ENCODE measurements at places on chromosomes 13 and 19.

- DNase-seq, result peak; percentile 76
Observed at GRCh38 chr19:38736413-38737280, 7.6 kb downstream of the CAPN12 start.

- DNase-seq, result no peak
Observed at GRCh38 chr13:79711631-79712030, 230.7 kb downstream of the NDFIP2 start.

- no peak for DNase-seq
Observed at GRCh38 chr19:29705706-29706105, 9.4 kb downstream of the C19orf12 start.

- no peak for DNase-seq
Observed at GRCh38 chr19:36528921-36529518, 949 bp upstream of the ZNF260 start.

DNA sequence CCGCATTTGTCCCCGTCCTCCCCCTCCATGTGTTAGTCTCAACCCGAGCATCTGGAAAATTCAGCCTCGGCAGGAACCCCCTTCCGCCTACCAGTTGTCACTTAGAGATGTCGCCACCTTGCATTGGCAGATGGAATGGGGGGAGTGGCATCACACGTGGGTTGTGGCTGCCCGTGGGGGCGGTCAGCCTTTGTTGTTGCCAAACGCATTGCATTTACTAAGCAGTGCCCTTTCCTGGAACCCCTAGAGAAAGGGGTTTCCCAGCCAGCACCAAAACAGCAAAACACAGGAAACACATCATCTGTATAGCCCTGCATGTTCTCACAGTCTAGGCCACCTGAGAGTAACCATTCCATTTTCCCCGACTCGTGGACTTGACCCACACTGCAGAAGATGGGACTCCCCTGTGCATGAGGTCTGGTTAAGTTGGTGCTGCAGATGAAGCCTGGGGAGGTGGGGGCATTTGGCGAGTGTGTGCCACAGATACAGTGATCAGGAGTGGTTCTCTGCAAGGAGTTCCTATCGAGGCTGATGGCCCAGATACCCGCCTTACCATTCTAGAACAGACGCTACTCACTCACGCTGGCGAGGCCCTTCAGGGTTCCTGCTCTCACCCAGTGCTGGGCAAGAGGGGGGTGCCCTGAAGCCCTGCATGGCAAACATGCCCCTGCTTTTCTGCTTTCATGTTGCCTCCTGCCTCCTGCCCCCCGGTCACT lies 38.3 kb downstream of the TMED1 start:
- DNase-seq, result no peak

- no peak for DNase-seq
Observed at GRCh38 chr13:99548448-99548847, 47.2 kb downstream of the TM9SF2 start.

GRCh38 chr13:77740097-77740735 lies 42.7 kb downstream of the SLAIN1 start:
- DNase-seq, result no peak

DNA sequence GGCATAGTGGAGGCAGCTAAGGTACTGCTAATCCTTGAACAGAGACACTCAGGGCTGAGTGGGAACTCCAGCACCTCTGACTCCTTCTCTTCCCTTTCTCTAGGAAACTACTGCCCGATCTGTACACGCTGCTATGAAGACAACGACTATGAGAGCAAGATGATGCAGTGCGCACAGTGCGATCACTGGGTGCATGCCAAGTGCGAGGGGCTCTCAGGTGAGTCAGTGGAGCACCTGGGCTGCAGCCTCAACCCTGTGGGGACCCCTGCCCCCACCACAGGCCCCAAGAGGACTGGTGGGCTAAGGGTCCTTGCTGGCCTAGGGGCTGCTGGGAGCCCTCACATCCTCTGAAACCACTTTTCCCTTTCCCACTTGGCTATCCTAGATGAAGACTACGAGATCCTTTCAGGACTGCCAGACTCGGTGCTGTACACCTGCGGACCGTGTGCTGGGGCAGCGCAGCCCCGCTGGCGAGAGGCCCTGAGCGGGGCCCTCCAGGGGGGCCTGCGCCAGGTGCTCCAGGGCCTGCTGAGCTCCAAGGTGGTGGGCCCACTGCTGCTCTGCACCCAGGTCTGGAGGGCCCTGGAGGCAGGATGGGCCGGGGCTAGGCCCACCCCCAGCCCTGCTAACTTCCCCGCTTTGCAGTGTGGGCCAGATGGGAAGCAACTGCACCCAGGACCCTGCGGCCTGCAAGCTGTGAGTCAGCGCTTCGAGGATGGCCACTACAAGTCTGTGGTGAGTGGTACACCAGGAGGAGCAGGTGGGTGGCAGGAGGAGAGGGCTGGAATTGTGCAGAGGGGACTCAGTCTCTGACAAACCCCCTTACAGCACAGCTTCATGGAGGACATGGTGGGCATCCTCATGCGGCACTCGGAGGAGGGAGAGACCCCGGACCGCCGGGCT lies 9.5 kb downstream of the KMT2B start:
- no peak for DNase-seq

- DNase-seq, result no peak
Observed at GRCh38 chr13:74024314-74024713, 109.9 kb downstream of the KLF12 start.

DNA sequence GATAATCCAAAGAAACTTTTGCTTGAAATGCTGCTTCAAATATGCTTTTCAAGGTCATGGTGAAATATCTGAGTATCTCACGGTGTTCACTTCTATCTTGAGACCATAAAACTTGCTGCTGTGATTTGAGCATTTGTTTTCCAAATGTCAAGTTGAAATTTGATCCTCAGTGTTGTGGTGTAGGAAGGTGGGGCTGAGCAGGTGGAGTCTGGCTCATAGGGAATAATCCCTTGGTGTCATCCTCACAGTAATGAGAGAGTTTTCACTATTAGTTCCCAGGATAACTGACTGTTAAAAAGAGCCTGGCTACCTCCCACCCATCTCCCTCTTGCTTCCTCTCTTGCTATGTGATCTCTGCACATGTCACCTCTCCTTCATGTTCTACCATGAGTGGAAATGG lies 858.0 kb upstream of the SLITRK5 start:
- DNase-seq, result no peak

DNA sequence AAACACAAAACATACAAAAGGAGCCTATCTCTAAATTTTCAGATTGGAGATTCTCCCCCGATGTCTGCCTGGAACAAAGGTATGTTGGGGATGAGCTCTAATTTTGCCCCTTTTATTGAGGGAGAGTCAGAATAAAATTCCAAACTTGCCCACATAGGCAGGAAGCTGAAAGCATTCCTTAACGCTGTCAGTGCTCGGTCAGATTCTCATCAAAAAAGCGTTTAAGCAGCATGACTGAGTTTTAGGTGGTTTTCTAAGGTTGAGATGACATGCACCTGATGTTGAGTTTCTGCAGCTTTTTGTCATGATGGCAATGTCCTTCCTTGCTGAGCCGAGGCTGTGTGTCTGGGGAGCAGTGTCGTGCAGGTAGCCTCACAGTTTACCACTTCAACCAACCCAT lies 48.4 kb upstream of the MEDAG start:
- DNase-seq, result no peak

DNA sequence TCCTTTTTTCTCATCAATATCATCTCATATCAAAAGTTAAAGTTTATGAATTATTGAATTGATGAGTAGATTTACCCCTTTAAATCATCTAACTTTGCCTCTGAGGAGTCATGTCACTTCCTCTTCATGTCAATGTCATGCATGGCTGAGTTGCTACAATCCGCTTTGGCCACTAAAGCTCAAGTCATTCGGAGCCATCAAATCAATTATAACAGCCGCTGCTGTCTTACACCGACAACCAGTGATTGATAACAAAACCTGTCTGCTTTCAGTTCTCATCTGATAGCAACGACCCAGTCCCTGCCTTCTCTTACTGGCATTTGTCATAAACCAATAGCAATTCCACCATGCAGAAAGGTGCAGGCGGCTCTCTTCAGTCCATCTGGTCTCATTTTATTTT lies 429.3 kb downstream of the DIAPH3 start:
- DNase-seq, result no peak

DNA sequence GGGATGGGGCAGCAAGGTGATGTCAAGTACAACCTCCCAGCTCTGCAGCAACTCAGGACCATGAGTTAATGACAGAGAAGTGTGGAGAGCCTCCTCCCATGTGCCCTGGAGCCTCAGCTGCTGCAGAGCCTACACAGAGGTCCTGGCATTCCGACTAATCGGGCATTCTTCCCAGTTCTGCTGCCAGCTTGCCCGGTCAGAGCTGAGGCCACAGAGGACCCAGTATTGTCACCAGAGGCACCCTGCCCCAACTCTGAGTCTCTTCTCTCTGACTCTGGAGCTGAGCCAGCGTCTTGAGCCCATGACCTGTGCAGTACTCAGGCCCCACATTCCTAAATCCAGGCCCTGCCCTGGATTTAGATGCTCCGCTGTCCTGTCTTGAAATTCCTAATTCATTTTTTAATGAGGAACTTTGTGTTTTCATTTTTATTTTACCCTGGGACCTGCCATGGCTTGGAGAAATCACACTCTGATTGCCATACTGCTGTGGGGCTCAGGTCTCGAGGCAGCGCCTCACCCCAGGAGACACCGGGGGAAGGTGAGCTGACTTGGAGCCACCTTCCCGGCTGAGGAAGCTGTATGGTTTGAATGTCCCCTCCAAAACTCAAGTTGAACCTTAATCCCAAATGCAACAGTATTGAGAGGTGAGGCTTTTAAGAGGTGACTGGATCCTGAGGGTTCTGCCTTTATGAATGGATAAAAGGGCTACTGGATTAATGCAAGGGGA lies 144.9 kb upstream of the ZNF507 start:
- DNase-seq, result no peak

DNA sequence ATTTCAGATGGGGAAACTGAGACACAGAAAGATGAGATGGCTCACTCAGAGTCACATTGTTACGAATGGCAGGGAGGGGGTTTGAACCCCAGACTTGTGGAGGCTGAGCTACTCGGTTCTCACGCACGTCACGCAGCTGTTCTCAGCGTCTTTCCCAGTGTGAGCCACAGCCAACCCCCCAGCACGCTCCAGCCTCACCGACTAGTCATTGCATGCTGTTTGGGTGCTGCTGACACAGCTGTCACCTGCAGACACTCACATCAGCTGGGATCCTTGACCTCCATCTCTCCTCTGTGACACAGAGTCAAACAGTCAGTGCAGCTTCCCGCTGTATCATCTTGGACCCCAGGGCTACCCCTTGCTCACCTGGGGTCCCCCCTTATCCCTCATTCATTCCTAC lies 2.4 kb upstream of the NCAN start:
- no peak for DNase-seq

- DNase-seq, result no peak
Observed at GRCh38 chr19:42635233-42635539, 40.5 kb upstream of the CEACAM8 start.

- DNase-seq, result no peak
Observed at GRCh38 chr19:23439623-23440022, 44.4 kb upstream of the ZNF91 start.

DNA sequence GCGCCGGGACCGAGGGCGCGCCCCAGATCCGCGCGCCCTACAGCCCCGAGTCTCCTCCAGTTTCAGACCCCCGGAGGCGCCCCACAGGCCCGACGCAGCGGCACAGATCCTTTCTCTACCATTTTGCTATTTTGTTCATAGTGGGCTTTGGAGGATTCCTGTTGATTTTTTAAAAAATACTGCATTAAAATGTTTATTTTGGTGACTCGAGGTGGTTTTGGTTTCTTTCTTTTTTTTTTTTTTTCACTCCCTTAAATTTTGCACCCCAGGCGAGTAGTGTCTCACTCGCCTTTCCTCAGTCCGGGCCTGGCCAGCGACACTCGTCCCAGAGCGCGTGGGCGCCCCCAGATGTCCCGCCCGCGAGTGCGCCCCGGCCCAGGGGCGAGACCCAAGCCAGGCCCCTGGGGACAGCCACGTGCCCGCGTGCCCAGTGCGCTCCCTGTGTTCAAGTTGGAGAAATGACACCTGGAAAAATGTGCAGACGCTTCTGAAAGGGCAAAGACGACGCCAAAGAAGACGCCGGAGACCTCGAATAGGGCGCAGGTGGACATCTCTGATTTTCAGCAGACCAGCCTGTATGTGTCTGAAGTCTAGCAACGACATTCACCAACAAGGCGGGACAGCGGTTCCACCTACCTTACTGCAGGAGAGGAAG lies 471 bp upstream of the INSR start:
- DNase-seq, result no peak

GRCh38 chr13:60275208-60275607 lies 111.5 kb upstream of the DIAPH3 start:
- DNase-seq, result no peak

DNA sequence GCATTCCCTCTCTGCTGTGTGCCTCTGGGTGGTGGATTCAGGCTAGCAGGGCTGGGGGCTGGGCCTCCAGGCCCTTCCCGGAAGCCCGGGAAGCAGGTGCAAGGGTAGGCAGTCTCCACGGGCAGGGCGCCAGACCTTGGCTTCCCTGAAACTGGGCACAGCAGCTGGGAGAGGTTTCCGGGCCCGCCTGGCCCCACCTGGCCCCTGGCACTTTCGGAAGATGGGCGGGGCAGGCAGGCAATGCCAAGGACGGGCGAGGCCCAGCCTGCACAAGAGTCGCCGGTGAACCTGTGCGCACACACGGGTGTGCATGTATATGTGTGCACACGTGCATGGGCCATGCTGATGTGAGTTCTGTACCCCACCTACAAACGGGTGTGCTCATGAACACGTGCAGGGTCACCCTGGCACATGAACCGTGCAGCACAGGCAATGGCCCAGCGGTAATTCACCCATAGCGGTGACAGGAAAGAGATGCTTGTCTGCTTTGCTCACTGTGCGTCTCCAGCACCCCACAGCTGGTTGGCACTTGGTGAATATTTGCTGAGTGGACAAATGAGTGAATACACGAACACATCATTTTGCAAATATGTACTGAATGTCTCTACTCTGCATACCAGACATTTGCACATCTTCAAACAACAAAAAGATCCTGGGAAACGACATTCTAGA lies 15.3 kb downstream of the GADD45B start:
- DNase-seq, result peak; percentile 91

DNA sequence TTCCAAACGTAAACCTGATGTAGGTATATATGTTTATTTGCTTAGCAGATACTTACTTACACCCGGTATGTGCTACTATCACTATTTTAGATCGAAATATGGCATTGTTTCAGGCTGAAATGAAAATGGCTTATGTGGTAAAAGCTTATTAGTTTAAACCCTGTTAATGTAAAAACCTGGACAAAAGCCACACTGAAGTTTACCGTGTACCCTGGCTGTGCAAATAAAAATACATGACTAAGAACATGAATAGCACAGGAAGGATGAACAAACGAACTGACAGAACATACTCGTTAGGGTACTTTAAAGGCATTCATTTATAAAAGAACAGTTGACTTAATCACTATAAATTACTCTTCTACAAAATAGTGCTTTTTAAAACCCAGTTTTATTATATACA lies 6.6 kb downstream of the CLDN10 start:
- no peak for DNase-seq

DNA sequence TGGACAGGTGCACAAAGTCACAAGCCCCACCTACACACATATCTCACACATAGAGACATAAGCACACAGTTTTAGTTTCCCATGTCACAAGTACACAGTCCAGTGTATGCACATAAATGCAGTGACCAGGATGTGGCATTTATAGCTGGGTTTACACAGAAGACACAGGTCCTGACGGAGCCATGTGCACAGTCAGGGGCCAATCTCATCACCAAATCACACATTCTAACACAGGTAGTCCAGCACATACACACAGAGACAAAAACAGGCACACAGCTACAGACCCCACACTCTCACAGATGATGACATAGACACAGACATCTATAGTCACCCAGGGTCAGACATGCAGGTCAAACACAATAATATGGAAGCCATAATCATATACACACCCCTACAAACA lies 2.1 kb downstream of the NUMBL start:
- DNase-seq, result no peak
